ENCODE measurements at places on chromosomes 12 and 14. TPM values are rescaled to one million over a fixed set of nuclear protein-coding genes. Genes with fewer than 3 reads are reported as not detected.

The SIX6 gene
- not detected for total RNA-seq

The SERPINA5 gene
- total RNA-seq, result not detected

The OTOGL gene
- not detected for total RNA-seq

The P2RX7 gene
- total RNA-seq, result 7.5 TPM

The LMBR1L gene
- 46.9 TPM for total RNA-seq

The RERGL gene
- total RNA-seq, result not detected

- no peak for DNase-seq
- no peak overlapping the region for H3K4me3 ChIP-seq
- peaks cover 5% of the 10 kb centered on the region for H3K36me3 ChIP-seq
- H3K4me1 ChIP-seq, result peaks cover 19% of the 10 kb centered on the region
These were observed 228.2 kb downstream of the BCL11B start for GRCh38 chr14:99043756-99044155.

DNA sequence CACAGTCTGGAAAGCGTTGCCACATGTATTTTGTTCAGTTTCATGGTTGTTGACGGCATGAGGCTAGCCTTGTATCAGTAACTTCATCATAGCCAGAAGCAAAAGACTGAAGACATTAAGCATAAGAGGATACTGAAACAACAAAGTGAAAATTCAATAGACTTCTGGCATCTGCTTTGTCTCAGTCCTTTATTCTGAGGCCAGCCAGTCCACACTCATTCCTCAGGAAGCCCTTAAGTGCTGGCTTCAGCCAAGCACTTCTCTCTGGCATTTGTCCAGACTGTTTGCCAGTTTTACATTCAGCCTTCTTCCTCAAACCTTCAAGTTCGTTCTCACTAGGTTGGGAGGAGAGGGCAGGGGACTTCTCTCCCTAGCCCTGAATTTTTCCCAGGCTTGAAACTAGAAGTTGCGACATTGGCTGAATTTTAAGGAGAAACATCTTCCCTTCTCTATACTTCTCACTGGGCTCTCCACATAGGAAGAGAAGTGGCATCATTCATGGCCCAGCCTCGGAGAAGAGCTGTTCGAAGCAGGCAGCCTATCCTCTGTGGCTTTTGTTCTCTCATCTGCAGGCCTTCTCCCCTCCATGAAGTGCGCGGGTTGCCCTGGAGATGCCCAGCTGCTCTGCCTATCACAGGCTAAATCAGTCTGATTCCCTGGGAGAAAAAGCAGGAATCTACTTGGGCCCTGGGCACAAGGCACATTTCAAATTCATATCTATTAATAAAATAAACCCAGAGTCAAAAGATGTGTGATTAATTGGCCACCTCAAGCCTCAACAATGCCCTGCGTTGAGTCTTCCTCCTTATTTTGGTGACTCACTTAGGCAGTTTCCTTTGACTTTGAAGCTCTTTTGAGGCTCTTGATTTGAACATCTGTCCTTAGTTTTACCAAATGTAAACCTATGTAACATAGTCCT lies 130.9 kb upstream of the PLEKHA5 start:
- no peak for DNase-seq
- no peak overlapping the region for H3K27ac ChIP-seq
- H3K4me1 ChIP-seq, result no peaks in the 10 kb centered on the region
- no peaks in the 10 kb centered on the region for H3K36me3 ChIP-seq
- no peak overlapping the region for H3K4me3 ChIP-seq

GRCh38 chr12:98572010-98572409 lies 21.5 kb upstream of the SLC25A3 start:
- H3K27me3 ChIP-seq, result no peaks in the 10 kb centered on the region
- H3K27ac ChIP-seq, result no peak overlapping the region
- no peak overlapping the region for H3K4me3 ChIP-seq
- H3K4me1 ChIP-seq, result no peaks in the 10 kb centered on the region
- no peak for DNase-seq

DNA sequence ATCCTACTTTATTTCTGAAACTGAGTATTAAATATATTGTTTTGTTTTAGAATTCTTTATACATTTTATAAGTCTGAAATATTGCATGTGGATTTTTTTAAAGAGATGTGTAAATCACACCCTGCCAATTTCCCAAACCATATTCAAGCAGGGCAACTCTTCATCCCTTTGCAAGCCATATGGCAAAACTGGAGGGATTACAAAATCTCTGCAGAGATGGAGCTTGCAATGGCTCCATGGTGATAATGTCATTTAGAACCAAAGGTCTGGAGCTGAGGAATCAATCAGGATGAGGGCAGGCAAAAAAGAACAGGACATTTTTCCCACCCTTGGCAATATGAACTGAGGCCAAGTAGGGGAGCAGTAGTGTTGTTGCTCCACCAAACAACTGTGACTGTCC lies 173.4 kb downstream of the BMP4 start:
- no peaks in the 10 kb centered on the region for H3K36me3 ChIP-seq
- H3K27ac ChIP-seq, result no peak overlapping the region
- DNase-seq, result no peak
- no peaks in the 10 kb centered on the region for H3K27me3 ChIP-seq
- H3K4me3 ChIP-seq, result no peak overlapping the region
- no peaks in the 10 kb centered on the region for H3K4me1 ChIP-seq

- no peak overlapping the region for H3K27ac ChIP-seq
- H3K27me3 ChIP-seq, result peaks cover 9% of the 10 kb centered on the region
- H3K4me3 ChIP-seq, result no peak overlapping the region
- H3K36me3 ChIP-seq, result no peaks in the 10 kb centered on the region
- no peaks in the 10 kb centered on the region for H3K4me1 ChIP-seq
These were observed 25.6 kb upstream of the NFYB start for GRCh38 chr12:104163631-104164030.

DNA sequence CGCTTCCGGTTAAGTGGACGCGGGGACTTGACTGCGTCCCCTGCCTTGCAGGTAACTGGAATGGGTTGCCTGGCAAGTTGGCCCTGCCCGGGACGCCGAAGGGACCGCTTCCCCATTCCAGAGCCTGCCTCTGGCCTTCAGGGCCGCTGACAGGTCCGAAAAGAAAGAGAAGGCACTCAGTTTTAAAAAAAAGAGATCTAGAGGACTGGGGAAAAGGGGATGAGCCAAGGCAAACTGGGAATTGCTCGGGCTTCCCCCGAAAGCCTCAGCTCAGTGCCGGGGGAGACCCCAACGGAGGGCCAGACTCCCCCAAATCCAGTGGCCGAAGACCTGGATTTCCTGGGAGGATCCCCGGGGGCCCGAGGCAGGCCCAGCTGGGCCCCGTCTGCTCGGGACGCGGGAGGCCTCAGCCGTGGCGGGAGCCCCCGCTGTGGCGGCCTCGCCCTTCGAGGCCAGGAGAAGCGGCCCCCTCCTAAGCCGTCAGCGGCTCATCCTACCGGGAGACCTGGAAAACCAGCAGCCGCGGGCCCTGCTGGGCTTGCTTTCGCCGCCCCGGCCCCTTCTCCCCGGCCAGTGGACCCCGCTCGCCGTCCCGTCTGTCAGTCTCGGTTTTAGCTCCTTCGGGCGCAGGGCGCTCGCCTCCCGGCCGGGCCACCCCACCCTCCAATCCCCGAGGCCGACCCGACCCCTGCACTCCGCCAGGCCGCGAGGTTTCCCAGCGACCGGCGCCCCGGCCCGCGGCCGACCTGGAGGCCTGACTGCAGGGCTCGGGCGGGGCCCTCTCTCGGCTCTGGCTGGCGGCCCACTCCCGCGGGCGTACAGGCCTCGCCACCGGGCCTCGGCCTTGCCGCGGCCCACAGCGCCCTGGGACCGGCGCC lies 12.5 kb downstream of the OTX2 start:
- no peaks in the 10 kb centered on the region for H3K36me3 ChIP-seq
- no peaks in the 10 kb centered on the region for H3K4me1 ChIP-seq
- peaks cover 88% of the 10 kb centered on the region for H3K27me3 ChIP-seq
- DNase-seq, result no peak
- H3K4me3 ChIP-seq, result no peak overlapping the region

GRCh38 chr14:76904100-76904739 lies 78.0 kb downstream of the LRRC74A start:
- H3K27ac ChIP-seq, result no peak overlapping the region
- H3K36me3 ChIP-seq, result peaks cover 5% of the 10 kb centered on the region
- peaks cover 7% of the 10 kb centered on the region for H3K27me3 ChIP-seq
- no peak overlapping the region for H3K4me3 ChIP-seq
- peaks cover 22% of the 10 kb centered on the region for H3K4me1 ChIP-seq

DNA sequence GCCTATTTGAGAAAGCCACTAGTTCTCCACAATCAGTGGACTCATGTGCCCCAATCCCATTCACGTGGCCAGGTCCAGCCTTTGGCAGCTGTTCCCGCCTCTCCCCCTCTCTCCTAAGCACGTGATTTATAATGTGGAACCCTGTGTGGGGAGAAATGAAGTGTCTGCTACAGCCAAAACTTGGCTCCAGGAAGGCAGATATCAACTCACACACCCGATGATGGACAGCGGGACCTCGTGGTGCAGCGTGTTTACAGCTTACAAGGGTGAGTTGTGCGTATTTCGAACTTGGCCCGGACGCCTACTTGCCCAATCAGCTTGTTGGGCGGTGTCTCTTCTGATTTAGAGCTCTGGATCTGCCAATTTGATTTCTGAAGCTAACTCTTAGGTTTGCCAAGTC lies 38.1 kb upstream of the FAM181A start:
- DNase-seq, result no peak
- peaks cover 43% of the 10 kb centered on the region for H3K27me3 ChIP-seq
- H3K27ac ChIP-seq, result no peak overlapping the region
- peaks cover 7% of the 10 kb centered on the region for H3K4me1 ChIP-seq
- no peaks in the 10 kb centered on the region for H3K36me3 ChIP-seq
- no peak overlapping the region for H3K4me3 ChIP-seq

All from activated CD8-positive, alpha-beta memory T cell treated with anti-CD3 and anti-CD28 coated beads, Interleukin-2, amount 10 ng/mL, durations not matched to agents 7 days and 5 days (primary cell).